Natural killer cell (primary cell): ENCODE measurements at places on chromosomes 12 and 14. TPM values are rescaled to one million over a fixed set of nuclear protein-coding genes. Genes with fewer than 3 reads are reported as not detected.

DNA sequence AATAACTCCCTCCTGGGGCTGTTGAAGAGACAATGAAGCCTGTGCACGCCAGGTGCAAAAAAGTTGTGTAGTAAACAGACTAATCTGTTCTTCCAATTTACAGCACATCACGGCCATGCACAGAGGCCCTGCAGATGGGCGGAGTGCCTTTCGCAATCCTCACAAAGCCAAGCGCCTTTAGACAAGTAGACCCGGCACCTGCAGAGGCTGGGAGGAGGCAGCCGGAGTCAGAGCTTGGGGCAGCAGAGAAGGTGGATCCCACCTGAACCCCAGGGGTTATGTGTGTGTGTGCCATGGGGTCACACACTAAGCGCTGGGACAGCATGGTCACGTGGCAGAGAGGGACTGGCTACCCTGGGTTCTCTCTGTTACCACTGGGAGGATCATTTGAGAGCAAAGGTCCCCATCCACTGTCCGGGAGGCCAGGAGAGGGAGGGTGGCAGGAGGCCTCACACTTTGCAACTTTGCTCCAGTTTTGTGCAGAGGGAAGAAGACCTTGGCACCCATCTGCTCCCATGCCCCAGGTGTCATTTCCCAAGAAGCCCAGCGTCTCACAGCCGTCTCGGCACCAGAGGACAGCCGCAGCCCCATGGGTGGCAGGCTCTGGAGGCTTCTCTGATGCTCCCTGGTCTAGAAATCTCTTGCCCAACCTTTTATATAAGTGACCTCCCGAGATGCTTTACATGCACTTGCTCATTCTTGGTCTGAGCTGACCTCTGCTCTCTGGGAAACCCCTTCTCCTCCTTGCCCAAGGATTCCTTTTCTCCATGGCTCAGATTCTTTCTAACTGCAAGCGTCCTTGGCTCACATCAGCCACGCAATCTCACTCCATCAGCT, 80.0 kb upstream of the DICER1 start:
- no peak for DNase-seq

DNA sequence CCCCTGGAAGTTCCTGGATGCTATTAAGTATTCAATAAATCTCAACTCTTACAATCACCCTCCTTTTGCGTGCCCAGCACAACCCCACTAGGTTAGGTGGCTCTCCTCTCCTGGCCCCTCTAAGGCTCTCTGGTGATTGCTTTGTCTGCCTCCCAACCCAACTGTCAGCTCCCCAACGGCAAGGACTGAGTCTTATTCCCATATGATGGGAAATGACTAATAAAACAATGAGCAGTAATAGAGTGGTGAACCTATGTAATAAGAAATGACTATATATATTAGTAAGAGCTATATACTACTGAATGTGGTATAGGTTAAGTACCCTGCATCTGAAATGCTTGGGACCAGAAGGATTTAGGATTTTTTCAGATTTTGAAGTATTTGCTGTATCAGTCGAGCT, 8.1 kb downstream of the APPL2 start:
- DNase-seq, result no peak

GRCh38 chr12:9760699-9761418, at the start of gene CD69:
Gene CD69, minus strand, starts transcription at chr12:9760901. Its CDS starts 81 bp downstream, at chr12:9760820.
- DNase-seq, result peak; percentile 96

KRR1 gene
- 112 TPM for total RNA-seq

- DNase-seq, result no peak
Measured at GRCh38 chr12:82326905-82327503, 31.2 kb downstream of the CCDC59 start.

- DNase-seq, result no peak
Measured at GRCh38 chr14:53547593-53547992, 394.5 kb upstream of the DDHD1 start.

GRCh38 chr14:92747701-92748258, 647 bp downstream of the LGMN start:
- peak; percentile 26 for DNase-seq

DNA sequence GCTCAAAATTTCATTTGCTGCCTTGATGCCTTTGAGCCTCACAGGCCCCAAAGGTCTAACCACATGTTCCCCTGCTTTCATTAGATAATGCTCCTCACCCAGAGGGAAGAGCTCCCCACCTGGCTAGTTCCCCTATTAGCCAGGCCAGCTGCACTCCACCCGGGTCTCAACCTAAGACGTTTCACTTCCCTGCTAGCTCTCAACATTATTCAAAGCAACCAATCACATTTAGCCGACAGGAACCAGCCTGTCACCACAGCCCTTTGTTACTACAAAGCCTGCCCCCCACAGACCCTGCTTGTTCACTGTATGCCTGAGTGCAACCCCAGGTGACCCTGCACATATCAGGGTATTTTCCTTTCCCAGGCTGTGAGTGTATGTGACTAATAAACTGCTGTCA, 78.6 kb downstream of the SLC15A5 start:
- DNase-seq, result no peak

HCFC2 gene
- total RNA-seq, result 24.4 TPM
